AML-193 (cell line): ENCODE measurements at places on chromosomes 5 and 9.

DNA sequence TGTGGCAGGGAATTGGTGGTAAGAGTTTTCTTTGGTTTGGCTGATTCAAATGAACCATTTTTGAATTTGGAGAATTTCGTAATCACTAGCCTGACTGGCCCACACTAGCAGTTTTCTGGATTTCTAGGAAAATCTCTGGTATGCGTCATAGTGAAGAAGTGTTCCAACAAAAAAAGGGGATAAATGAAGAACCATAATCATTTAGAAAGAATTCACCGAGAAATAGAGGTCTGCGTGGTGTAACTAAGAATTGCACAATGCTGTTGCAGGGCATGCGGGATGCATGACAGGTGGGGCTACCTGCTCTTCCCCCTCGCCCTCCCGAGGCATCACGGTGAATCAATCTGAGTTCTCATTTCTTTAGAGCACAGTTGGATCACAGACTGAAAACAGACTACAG lies 232.3 kb upstream of the PAPPA start:
- DNase-seq = no peak

DNA sequence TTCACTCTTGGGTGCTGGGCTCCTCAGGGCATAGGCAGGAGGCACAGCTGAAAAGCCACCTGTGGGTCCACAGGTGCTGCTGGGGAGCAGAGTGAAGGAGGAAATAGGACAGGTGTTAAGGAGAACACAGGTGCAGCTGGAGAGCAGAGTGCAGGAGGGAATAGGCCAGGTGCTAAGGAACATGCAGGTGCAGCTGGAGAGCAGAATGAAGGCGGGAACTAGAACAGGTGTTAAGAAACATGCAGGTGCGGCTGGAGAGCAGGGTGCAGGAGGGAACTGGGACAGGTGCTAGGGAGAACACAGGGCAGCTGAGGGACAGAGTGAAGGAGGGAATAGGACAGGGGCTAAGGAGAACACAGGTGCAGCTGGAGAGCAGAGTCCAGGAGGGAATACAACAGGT lies 43.8 kb upstream of the PLEKHG4B start:
- DNase-seq = no peak

DNA sequence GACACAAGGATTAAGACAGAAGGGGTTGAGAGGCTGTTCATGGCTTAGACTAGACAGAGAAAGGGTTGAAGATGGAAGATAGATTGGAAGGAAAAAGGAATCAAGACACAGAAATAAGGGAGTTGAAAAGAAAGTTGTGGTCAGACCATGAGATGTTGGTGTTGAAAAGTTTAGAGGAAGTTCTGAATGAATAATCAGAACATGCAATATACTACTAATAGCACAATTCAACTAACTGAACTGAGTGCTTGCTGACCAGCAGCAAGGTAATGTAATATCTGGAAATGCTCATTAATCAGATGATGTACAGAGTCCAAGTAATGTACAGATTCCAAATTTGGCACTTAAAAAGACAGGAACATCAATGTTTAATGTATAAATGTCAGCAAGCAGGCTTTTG lies 10.6 kb upstream of the NNT start:
- DNase-seq = peak; percentile 40

- DNase-seq = no peak
Measured at GRCh38 chr5:33179301-33179700, 261.5 kb upstream of the TARS1 start.

DNA sequence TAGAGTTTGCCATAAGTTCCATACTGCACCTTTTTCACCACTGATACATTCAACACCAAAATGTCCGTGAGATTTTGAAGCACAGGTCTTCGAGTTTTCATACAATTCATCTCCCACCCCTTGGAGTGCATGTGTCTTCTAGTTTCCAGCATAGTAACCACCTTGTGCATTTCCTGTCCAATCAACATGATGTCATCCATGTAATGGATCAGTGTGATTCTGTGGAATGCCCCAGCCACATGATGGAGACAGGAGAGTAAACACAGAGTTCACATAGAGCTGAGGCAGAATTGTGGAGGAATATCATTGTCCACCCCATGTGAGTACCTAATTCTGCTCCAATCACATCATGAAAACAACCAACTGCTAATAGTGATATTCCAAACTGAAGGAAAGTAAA lies 441.5 kb upstream of the CDH6 start:
- DNase-seq = no peak

GRCh38 chr9:20408513-20408912 lies 213.8 kb downstream of the MLLT3 start:
- DNase-seq = no peak

DNA sequence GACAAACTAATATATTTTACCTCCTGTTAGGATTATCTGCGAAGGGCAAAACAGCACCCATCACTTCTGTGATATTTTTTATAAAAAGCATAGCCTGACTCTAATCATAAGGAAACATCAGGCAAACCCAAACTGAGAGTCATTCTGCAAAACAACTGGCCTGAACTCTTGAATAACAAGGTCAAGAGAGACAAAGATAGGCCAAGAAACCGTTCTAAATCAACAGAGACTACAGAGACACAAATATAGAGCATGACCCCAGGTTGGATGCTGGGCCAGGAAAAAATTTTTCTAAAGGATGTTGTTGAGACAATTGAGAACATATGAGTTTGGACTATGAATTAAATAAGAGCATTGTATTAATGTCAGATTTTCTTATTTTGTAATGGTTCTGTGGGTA lies 384.9 kb downstream of the NFIB start:
- no peak for DNase-seq

DNA sequence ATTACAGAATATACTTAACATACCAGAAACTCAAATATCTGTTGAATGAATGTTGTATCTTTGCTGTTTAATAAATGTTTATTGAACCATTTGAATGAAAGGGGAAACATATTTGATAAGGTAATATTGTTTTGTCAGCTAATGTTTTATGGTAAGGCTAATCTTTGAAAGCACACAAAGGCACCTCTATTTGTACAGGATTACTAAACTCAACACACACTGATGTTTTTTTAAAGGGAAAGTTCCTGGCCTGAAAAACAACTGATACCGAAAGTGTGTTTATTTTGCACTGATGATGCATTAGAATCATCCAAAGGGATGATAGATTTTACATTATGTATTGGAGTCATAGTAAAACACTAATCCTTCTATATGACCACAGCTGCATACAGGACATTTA lies 82.5 kb downstream of the ADCY2 start:
- no peak for DNase-seq

GRCh38 chr9:7960320-7961050 lies 160.9 kb upstream of the DMAC1 start:
- DNase-seq = no peak

GRCh38 chr5:34586117-34586885 lies 69.8 kb upstream of the RAI14 start:
- DNase-seq = no peak

DNA sequence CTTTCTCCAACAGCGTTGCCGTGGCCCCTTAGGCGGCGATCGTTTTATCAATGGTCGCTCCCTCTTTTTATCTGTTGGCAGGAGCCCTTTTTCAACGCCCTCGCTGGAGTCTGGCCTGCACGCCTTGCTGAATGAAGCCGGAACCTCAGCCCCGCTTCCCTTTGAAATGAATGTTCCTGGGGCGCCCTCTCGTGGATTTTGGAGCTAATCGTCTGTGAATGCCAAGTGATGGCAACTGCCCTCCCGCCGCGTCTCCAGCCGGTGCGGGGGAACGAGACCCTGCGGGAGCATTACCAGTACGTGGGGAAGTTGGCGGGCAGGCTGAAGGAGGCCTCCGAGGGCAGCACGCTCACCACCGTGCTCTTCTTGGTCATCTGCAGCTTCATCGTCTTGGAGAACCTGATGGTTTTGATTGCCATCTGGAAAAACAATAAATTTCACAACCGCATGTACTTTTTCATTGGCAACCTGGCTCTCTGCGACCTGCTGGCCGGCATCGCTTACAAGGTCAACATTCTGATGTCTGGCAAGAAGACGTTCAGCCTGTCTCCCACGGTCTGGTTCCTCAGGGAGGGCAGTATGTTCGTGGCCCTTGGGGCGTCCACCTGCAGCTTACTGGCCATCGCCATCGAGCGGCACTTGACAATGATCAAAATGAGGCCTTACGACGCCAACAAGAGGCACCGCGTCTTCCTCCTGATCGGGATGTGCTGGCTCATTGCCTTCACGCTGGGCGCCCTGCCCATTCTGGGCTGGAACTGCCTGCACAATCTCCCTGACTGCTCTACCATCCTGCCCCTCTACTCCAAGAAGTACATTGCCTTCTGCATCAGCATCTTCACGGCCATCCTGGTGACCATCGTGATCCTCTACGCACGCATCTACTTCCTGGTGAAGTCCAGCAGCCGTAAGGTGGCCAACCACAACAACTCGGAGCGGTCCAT lies 10.0 kb downstream of the S1PR3 start:
- DNase-seq = peak; percentile 70

DNA sequence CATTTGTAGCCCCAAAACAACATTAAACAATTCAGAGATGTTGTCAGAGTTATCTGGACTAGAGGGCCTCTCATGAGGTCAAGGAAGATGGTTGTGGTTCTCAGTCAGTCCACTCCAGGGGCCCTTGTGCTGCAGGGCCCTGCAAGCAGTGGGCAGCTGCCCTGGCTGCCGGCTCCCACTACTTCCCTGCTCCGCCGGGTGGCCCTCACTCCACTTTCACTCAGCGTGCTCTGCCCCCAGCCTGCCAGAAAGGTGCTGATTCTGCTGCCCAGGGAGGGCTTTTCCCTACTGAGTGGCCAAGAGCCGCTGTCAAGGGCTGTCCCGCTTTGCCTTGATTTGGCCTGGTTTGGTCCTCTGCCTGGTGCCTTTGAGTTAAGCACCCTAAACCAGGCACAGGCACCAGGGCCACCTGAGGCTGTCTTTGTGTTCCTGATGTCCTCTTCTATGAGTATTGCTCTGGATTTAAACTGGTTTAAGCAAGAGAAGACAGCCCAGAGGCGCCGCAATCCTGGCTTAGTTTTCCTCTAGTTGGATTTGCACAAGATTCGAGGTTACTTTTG lies 117.2 kb downstream of the GADD45G start:
- no peak for DNase-seq

GRCh38 chr9:110745676-110746075 lies 77.1 kb downstream of the MUSK start:
- no peak for DNase-seq

- DNase-seq = peak; percentile 79
Measured at GRCh38 chr9:105064248-105065097, 136.5 kb upstream of the ABCA1 start.

DNA sequence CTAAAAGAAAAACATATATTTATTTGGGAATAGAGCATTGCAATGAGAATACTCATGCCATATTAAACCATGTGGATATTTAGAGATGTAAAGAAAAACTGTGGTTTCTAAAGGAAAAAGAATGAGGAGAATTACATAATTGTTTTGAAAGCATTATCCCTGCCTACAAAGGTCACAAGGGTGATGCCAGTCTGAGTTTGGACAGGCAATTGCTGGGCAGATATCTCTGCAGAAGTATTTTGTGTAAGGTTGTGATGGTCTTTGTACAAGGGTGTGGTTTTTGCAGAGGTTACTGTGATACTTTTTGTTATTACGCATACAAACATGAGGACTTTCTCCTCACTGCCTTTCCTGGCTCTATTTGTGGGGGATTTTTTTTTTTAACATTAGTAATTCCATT lies 2022.9 kb upstream of the CDH6 start:
- no peak for DNase-seq

DNA sequence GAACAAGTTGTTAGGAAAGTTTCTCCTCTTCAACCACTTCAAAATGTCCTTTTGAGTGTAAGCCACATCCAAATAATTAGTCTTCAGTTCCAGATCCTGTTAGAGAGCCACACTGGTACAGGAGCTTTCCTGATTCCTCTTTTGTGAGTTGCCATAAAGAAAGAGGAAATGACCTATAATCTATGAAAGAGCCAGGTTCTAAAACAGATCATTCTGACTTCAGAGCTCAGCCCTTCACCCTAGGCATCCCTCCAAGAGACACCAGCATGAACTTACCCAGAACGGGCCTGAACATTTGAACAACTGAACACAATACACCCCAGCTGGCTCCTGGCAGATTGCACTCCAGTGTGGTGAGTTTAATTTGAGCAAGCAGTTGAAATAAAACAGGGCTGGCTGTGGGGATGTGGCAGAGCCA lies 25.7 kb downstream of the SLC1A1 start:
- DNase-seq = no peak

DNA sequence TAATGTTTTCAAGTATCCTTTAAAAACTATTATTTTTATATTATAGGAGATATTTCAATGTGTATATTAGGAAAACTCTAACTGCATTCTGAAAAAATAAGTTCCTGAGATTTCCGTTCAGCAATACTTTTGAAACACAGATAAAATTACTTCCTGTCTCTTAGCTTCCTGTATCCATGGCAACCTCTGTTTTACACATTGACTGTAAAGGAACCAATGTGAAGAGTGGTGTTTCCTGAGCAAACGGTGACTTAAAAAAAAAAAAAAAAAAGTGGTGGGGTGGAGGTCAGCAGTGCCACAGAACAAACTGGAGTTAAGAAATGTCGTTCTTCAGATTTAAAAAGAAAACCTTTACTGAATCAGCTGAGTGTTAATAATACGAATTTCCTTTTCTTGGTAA lies at the start of gene LRRC70:
Gene LRRC70, plus strand, starts transcription at position 280 of the 400 bp plus-strand sequence. CDS start 620 bp downstream, outside the sequence.
- peak; percentile 94 for DNase-seq

GRCh38 chr5:83964271-83964670 lies 243.6 kb upstream of the HAPLN1 start:
- DNase-seq = peak; percentile 83

DNA sequence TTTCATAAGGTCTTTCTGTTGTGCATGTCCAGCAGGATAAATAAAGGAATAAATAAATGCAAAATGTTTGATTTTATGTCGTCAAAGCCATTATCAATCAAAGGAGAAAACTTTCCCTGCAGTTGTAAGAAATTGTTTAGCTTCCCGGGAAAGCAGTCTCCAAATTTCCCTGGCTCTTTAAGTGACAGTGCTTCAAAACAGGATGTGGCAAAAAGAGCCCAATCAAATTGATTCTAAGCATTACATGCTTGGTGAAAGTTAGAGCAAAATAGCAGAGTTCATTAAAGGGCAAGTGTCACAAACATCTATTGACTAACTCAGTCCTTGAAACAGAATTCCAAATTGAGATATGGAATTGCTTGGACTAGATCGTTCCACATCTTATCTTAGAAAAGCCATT lies 704.1 kb downstream of the PRELID2 start:
- no peak for DNase-seq

DNA sequence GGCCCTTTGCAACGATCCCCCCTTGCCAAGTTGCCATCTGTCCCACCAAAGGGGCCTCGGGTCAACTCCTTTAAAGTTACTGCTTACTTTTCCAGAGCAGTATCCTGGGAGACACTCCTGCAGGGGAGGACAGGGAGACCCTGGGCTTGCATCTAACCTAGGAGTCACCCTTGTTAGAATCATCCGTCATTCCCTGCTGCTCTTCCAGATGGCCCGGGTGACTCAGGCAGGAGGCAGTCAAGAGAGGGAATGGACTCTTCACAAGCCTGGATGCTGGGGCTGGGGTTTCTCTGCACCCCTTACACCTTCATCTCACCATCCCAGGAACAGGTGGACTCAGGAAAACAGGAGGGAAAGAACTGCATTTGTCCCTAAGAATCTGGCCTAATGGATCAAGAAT lies 175.6 kb downstream of the GABBR2 start:
- DNase-seq = no peak

- DNase-seq = no peak
Measured at GRCh38 chr5:180296771-180297170, 4.9 kb upstream of the MAPK9 start.
